Activated CD8-positive, alpha-beta T cell treated with anti-CD3 and anti-CD28 coated beads, Interleukin-2, amount 10 ng/mL, durations not matched to agents 7 days and 5 days (primary cell): ENCODE measurements at places on chromosomes 16 and 17. TPM values are rescaled to one million over a fixed set of nuclear protein-coding genes. Genes with fewer than 3 reads are reported as not detected.

GRCh38 chr16:66920924-66921680, 2.4 kb upstream of the CDH16 start:
- no peak for DNase-seq

GRAPL gene
- 13.6 TPM for total RNA-seq

ITGAL gene
- 471 TPM for total RNA-seq

SERPINF2 gene
- 0.31 TPM for total RNA-seq

TRPV3 gene
- total RNA-seq: 0.37 TPM

THRA gene
- 9.7 TPM for total RNA-seq

- DNase-seq: no peak
Observed at GRCh38 chr16:75234856-75235696, 16.3 kb downstream of the CTRB1 start.

GCGR gene
- not detected for total RNA-seq

GRCh38 chr17:20944014-20944865, 98.6 kb downstream of the USP22 start:
- peak; percentile 45 for DNase-seq

DNA sequence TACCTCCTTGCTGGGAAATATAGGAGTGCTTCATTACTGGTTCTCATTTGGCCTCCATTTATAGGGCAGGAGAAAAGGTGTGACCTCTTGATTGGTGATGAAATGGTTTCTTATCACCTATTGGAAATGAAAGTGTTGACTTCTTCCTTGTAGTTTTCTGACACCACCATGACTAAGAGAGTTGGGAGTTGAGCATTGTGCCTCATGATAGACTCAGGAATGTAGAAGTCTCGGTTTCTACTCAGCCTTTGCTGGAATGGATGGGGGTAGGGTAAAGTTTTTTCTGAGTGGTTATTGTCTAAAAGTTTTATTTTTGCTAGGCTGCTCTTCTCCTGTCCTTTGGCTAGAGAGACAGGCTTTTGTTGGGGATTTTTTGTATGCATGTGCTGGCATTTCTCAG, 117.4 kb downstream of the PHKB start:
- DNase-seq: no peak

DNA sequence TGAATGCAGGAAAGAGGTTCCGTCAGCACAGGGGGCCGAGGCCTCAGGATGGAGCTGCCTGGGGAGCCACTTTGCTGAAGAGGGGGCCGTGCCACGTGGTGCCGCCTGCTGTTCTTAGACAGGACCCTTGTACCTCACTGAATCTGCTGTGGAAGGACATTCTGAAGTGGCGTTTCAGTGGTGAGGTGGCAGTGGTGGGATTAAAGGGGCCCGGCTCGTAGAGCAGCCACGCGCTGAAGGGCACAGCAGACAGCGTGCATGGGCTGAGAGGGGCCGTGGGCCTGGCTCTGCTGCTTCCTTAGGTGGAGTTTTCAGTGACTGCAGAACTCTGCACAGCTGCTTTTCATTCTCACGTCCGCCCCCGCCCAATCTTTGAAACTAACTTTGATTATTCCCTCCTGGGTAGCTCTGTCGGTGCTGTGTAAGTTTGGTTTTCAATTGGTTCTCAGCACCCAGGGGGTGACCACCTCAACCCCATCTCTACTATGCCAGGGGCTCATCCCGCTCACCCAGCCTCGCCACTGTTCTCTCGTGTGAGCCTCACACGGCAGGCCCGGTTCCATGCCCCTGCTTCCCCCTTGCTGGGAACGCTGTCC, 70.3 kb downstream of the SEC14L1 start:
- no peak for DNase-seq

DNA sequence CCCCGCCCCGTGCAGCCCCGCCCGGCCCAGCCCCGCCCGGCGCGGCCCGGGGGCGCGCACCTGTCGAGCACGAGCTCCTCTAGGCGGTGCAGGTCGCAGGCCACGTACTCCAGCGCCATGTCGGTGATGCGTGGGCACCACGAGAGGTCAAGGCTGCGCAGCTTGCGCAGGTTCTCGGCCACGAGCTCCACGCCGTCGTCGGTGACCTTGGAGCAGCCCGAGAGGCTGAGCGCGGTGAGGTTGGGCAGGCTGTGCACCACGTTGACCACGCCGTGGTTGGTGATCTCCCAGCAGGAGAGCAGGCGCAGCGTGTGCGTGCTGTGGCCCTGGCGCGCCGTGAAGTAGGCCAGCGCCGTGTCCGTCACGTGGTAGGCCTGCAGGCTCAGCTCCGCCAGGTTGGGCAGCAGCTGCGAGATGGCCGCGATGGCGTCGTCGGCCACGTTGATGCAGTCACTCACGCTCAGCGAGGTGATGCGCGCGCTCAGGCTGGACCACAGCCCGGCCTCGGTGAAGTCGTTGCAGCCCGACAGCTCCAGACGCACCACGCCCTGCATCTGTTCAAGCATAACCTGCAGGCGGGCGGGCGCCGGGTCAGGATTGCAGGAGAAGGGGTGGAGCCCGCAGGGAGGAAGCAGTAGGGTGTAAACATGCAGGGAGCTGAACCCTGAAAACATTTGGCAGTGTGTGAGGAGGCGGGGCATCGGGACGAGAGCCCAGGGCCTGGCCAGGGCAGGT, 5.3 kb upstream of the WDR24 start:
- DNase-seq: peak; percentile 69

DNA sequence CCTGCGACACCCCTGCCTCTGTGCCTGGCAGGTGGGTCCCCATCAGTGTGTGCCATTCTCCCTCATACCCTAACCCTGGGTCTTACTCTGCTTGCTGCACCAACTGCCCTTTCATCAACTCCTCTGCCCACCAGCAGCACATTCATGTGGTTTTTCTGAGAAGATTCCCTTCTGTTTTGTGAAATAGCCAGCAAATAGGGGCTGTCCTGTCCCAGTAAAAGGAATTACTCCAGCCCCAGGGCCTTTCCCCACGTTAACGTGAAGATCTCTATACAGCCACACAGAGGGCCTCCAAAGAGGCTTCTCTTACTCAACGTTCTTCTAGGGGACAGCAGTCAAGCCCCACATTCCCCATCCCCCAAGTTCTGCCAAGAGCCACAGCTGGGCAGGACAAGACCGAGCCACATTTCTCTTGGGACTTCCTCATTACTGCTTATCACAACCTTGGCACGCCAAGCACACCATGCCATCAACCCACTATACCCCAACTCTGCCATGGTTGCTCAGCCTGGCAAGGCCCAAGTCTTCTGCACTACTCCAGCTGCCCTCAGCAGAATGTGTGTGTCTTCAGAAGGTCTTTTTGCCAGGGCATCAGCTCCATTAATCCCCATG, 18.7 kb upstream of the CCL2 start:
- DNase-seq: no peak

DNA sequence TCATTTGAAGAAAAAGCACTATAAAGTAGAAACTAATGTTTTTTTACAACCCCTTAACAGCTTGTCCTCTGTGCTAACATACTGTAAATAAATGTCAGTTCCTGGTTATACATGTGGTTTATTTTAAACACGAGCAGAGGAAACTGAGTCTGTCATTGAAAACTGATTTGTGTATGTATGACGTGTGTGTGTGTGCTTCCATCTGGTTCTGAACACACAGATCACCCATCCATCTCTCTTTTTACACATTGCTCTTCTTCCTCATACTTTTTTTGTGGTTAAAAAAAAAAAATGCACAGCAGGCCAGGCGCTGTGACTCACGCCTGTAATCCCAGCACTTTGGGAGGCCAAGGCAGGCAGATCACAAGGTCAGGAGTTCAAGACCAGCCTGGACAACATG, 49.5 kb downstream of the ZNF423 start:
- DNase-seq: no peak

DNA sequence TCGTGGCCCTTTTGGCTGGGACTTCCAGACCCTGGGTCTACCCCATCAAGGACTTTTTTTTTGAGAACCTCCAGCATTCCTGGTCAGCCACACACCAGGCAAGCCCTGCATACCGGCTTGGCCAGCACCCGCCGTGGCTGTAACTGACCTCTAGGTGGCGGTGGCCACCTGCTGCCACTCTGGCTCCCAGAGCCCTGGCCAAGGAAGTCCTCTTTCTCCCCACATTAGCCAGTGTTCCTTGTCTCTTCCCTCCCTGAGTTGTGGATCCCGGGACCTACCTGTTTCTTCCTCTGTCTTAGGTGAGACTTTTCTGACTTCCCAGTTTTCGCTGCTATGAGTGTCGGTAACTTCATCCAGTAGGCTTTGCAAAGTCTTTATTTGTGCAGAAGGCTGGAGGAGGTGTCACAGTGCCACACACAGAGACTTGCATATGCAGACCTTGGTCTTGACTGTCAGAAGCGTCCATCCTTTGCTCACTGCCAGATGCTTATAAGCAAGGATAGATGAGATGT, 348.3 kb downstream of the CPPED1 start:
- peak; percentile 38 for DNase-seq

DNA sequence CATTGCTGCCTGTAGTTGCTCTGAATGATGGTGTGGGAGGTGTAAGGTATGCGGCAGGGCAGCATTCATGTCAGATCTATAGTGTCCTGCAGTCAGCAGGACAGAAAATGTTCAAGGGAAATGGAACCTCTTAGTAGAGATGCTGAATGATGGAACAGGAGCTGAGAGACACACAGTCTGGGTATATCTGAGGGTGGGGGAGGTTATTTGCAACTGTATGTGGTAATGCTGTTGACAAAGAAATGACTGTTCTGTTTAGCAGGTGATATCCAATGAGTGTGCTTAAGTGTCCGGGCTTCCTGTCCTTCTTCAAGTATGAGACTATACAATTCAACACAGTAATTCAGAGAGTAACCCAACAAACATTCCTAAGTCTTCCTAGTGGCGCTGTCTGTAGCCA, 46.6 kb downstream of the STH start:
- no peak for DNase-seq

GRCh38 chr17:39722104-39722503, 8.2 kb downstream of the MIEN1 start:
- no peak for DNase-seq

ACAP1 gene
- 573 TPM for total RNA-seq

DNA sequence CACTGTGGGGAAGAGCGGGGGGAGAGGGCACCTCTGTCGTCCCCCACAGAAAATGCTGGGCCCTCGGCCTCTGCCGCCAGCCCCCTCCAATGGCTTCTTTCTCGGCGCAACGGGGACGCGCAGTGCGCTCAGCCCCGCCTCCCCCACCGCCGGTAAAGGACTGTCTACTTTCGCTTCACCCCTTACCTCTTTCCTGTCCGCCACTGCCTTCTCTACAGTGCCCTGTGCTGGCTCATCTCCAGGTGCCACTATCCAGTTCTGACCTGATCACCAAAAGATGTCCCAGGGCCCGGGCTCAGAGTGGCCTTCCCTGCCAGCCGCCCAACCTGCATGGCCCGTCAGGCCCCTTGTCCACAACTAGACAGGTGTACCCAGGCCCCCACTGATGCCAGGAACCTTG, 7.3 kb downstream of the ENDOV start:
- DNase-seq: no peak

- no peak for DNase-seq
Observed at GRCh38 chr17:8865811-8866210, 1.7 kb downstream of the PIK3R6 start.

GRCh38 chr17:55463600-55463999, 42.0 kb upstream of the MMD start:
- DNase-seq: peak; percentile 22

ZSCAN10 gene
- 0.26 TPM for total RNA-seq

SMTNL2 gene
- not detected for total RNA-seq

KCNH4 gene
- total RNA-seq: 0.05 TPM

ZC3H7A gene
- 58.9 TPM for total RNA-seq

GRCh38 chr16:58118801-58119508, 10.2 kb downstream of the CFAP20 start:
- DNase-seq: no peak

KRT39 gene
- total RNA-seq: not detected

DNA sequence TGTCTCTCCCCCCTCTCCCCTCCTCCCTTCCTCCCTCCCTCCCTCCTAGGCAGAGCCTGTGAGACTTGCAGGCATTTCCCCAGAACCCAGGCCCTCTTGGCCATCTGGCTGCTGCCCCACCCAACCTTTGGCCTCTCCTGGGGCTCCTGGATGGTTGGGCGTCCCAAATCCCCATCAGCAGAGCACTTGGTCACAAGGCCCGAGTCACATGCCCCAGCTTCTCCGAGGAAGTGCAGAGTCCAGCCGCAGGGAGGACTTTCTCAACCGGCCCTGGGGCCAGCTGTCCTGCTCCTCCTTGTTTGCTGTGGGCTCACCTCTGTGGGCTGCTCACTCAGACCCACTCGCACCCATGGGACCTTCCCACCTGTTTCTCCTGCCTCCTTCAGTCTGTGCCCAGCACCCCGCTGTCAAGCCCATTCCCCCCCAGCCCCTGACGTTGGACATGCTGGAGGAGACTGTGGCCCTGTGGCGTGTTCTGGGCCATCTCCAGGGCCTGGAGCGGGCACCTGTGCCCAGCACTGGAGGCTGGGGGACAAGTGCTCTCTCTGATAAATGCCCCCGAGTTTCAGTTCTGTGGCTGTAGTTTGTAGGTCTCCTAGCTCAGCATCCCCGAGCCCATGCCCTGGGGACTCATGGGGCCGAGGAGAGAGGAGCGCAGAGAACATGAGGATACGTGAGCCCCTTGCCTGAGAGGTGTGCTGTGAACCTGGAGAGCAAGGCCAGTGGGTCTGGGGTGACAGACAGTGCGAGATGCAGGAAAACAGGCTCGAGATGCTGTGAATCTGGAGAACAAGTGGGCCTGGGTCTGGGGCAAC, 42.3 kb upstream of the ZNF750 start:
- no peak for DNase-seq

- no peak for DNase-seq
Observed at GRCh38 chr16:81429045-81429521, 15.5 kb upstream of the CMIP start.

DNA sequence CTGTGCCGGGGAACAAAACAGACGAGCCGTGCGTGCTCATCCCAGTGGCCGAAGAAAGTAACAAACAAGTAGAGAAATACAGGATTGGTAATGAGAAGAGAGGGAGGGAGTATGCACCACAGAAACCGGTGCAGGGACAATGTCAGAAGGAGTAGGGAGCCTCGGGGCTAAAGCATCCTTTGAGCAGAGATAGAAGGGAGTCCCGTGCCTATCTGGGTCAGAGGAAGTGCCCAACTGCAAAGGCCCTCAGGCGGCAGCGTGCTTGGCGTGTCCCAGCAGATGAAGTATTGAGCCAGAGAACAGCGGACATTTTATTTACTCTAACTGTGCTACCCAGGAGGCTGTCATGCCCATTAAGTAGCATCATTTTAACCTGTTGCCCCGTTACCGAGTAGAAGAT, 114.9 kb upstream of the CACNG5 start:
- DNase-seq: no peak

- DNase-seq: no peak
Observed at GRCh38 chr17:77449908-77450741, 309.4 kb downstream of the SEC14L1 start.

GRCh38 chr17:31310260-31310659, 3.6 kb downstream of the EVI2B start:
- peak; percentile 77 for DNase-seq

- DNase-seq: no peak
Observed at GRCh38 chr17:50935221-50935995, 69.3 kb upstream of the TOB1 start.

GRCh38 chr16:85682516-85682915, 6.2 kb downstream of the GINS2 start:
- no peak for DNase-seq

CDRT15 gene
- total RNA-seq: not detected
